ENCODE measurements at places on chromosomes 3 and 15.

DNA sequence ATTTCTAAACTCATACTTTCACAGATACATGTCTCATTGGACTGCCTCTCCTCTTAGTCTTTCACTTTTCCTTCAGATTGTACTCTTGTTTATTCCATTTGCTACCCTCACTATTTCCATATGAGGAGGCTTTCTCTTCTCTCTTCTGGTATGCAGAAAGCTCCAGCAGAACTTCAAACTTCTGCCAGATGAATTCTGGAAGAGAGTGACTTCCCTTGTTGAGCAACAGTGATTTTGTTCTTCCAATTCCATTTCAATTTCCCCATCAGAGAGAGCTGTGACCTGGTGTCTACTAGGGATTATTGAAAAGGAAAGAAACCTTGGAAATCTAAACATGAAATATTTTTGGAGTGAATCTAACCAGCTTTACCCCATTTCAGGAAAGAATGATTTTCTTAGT, 523.2 kb upstream of the ZNF717 start:
- no peak for DNase-seq

- no peak for DNase-seq
Measured at GRCh38 chr3:66957367-66957766, 40.7 kb upstream of the KBTBD8 start.

GRCh38 chr3:162718697-162719096, 1222.1 kb downstream of the OTOL1 start:
- no peak for DNase-seq

DNA sequence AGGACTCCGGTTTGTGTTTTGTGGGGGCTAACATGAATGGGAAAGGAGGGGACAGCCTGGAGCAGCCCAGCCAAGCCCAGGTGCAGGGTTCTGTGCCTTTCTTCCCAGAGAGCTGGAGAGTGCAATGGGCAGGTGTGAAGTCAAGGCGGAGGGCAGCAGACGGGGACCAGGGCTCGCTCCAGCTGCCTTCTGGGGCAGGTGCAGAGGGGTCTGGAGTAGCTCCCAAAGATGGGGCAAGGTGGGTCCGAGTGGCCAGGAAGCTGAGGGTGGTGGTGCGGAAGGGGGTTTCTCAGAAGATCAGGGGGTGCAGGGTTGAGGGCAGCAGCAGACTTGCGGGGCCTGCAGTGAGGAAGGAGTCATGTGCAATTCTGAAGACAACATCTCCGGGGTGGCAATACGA, 158.9 kb downstream of the NSMCE3 start:
- DNase-seq = no peak

DNA sequence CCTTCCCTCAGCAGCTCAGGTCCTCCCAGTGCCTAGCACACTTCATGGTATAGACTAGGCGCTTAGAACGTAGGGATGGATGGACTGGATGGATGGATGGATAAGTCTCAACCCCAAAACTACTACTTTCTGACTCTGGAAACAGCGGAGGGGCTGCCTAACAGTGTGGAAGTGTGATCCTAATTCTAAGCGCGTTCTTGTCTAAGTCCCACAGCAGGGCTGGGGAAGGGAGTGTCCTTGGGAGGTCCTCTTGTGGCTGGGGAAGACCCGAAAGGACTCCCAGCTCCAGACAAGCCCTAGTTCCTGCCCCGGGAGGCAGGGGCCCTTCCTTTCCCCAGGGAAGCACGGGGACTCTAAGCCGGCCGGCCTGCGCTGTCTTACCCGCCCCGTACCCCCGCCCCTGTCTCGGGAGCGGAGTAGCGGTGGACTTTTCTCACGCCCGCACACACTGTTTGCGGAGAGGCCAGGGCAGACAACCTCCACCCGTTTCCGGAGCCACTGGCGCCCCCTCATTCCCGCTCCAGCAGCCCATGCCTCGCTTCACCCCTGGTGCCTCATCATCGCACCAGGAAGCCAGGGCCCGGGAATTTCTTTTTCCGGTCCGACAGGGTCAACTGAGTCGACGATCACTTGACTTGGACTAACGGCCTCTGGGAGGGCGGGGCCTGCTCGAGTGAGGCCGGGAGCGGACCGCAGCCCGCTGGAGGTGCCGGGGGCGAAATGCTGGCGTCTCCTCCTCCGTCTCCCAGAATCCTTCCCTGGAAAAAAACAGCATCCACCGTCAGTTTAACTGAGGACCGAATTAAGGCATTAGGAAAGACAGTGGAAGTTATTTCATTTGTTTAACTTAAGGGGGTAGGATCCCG, 133.3 kb downstream of the TBC1D2B start:
- DNase-seq = peak; percentile 68

GRCh38 chr15:67403428-67404154, 117.3 kb upstream of the C15orf61 start:
- no peak for DNase-seq

GRCh38 chr15:80904998-80905397, 84.6 kb downstream of the MESD start:
- DNase-seq = no peak

DNA sequence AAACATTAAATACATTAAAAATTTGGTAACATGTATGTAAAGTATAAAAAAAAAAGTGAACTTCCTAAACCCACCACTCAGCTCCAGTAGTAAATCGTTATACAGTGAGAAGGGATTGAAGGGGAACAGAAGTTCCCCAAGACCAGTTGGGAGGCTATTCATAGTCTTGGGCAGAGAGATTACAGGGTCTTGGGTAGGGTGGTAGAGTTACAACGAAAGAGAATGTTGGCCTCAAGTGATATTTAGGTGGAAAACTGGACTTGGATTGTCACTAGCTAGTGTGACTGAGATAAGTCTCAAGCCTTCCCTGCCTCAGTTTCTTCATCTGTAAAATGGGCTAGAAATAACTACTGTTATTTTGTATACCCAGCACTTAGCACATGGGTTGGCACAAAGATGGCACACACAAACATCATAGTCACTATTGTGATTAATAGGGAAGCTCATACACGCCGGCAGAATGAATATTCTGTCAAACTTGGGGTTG, 431 bp upstream of the YEATS2 start:
- no peak for DNase-seq

GRCh38 chr3:149657321-149657925, 402 bp downstream of the WWTR1 start:
- no peak for DNase-seq

DNA sequence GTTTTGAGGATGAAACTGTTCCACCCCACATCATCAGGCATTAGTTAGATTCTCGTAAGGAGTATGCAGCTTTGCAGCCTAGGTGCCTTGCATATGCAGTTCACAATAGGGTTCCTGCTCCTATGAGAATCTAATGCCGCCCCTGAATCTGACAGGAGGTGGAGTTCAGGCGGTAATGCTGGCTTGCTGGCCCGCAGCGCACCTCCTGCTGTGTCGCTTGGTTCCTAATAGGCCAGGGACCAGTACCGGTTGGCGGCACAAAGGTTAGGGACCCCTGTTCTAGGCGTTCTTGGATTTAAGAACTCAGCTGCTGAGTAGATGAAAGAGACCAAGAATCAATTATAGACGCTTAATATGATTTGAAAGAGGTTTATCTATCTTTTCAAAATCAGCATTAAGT, 595.4 kb downstream of the CADM2 start:
- peak; percentile 15 for DNase-seq

- DNase-seq = no peak
Measured at GRCh38 chr3:116199063-116199462, 246.2 kb downstream of the LSAMP start.
